PC-9 (cell line): ENCODE measurements at places on chromosomes 13 and 19. TPM values are rescaled to one million over a fixed set of nuclear protein-coding genes. Genes with fewer than 3 reads are reported as not detected.

The ZNF443 gene
- total RNA-seq = 3.3 and 3.5 TPM in 2 replicates

The KLK15 gene
- total RNA-seq = not detected in 2 replicates

GRCh38 chr19:34189917-34190425 lies 17.7 kb downstream of the LSM14A start:
- H3K27ac ChIP-seq = no peak overlapping the region
- no peaks in the 10 kb centered on the region for H3K27me3 ChIP-seq
- H3K36me3 ChIP-seq = peaks cover 17% of the 10 kb centered on the region

The PCDH8 gene
- total RNA-seq = not detected in 2 replicates

The CEACAM4 gene
- total RNA-seq = not detected in 2 replicates

DNA sequence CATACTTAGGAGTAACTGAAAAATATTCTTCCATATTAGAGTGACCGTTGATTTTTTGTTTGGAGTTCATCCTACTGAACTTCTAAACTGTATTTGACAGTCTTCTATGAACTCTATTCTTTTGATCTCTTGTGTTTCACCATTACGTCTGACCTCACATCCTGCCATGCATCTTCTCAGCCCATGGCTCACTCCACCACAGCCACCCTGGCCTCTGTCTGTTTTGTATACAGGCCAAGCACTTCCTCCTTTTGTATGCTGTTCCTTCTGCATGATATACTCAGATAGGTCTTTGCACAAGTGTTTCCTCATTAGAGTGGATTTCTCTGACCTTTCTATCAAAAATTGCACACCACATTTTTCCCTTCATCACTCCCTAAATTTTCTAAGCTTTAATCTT lies 119.9 kb downstream of the MAB21L1 start:
- no peak overlapping the region for H3K4me3 ChIP-seq
- no peak for DNase-seq
- H3K27me3 ChIP-seq = no peaks in the 10 kb centered on the region
- H3K27ac ChIP-seq = no peak overlapping the region
- H3K36me3 ChIP-seq = no peaks in the 10 kb centered on the region

- no peak overlapping the region for H3K27ac ChIP-seq
- H3K4me3 ChIP-seq = no peak overlapping the region
- no peaks in the 10 kb centered on the region for H3K27me3 ChIP-seq
- peaks cover 12% of the 10 kb centered on the region; the same call in 1 of the 2 replicates for H3K4me1 ChIP-seq
- DNase-seq = no peak
Observed at GRCh38 chr13:23671377-23671776, 101.2 kb downstream of the TNFRSF19 start.

The PRR19 gene
- 0.85 and 1.1 TPM in 2 replicates for total RNA-seq

- DNase-seq = no peak
- no peak overlapping the region for H3K4me3 ChIP-seq
- no peak overlapping the region for H3K27ac ChIP-seq
- H3K36me3 ChIP-seq = no peaks in the 10 kb centered on the region
Observed at GRCh38 chr13:75812751-75813181, 176.6 kb downstream of the LMO7 start.

- no peak overlapping the region for H3K4me3 ChIP-seq
- peak; percentile 76 for DNase-seq
- H3K27me3 ChIP-seq = peaks cover 8% of the 10 kb centered on the region; the same call in 1 of the 2 replicates
- H3K4me1 ChIP-seq = peaks cover 21% of the 10 kb centered on the region
Observed at GRCh38 chr19:15562861-15563260, 52.2 kb upstream of the CYP4F8 start.

DNA sequence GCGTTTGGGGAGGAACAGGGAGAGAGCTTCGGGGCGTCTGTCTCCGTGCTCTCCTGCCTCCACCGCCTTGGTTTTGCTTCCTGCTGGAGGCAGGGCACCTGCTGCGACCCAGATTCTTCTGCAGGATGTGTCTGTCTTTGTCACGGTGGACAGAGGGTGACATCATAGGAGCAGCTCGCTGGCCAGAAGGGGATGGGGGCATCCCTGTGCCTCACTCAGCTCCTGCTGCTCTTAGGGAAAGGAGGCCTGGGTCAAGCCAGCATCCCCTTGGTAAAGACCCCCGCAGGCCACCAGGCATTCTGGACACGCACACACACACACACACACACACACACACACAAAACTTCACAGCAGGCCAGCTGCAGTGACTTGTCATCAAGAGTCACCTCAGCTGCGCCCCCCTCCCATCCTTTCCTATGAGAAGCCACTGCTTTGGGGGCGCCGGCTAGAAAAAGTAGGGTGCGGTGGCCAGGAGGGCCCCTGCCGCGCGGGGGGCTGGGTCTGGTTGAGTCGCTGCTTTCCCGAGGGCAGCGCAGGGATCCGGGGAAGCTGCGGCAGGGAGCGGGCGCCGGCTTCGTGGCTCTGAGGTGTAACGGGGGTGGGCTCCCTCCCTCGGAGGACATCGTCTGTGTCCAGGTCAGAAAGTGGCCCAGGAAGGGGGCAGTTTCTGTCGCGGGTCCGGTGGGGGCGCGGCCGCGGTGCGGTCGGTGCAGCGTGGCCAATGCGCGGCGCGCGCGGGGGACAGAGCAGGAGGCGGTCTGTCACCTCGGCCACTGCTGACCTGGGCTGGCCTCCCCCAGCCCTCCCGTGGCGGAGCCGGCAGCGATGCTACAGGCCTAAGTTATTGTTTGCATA lies 15.8 kb upstream of the NPAS1 start:
- no peak overlapping the region for H3K4me3 ChIP-seq
- H3K27ac ChIP-seq = no peak overlapping the region

DNA sequence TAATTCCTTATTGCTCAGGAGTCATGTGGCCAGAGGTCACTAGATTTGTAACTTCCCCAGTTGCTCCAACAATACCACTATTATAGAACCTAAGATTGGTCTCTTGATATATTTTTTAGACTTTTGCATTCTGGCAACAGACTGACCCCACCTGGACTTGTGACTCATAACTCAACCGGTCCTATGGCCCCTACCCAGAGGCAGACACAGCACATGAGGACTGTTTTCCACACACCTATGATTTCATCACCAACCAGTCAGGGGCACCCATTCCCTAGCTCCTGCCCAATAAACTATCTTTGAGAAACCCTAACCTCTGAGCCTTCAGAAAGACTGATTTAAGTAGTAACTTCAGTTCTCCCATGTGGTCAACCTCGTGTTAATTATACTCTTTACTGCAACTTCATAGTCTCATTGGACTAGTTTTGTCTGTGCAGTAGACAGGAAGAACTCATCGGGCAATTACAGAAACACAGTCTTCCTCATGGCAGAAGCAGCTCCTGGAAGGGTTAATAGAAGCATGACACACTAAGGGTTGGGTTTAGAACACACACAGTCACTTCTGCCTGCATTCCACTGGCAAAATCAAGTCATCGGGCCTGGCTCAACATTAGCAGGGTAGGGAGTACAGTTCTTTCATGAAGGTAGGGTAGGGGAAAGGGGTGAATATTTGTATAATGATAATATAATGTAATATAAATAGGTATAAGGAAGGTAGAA lies 251.8 kb downstream of the UQCRFS1 start:
- no peaks in the 10 kb centered on the region for H3K36me3 ChIP-seq
- no peaks in the 10 kb centered on the region for H3K4me1 ChIP-seq
- H3K27ac ChIP-seq = no peak overlapping the region
- H3K4me3 ChIP-seq = no peak overlapping the region
- no peak for DNase-seq

DNA sequence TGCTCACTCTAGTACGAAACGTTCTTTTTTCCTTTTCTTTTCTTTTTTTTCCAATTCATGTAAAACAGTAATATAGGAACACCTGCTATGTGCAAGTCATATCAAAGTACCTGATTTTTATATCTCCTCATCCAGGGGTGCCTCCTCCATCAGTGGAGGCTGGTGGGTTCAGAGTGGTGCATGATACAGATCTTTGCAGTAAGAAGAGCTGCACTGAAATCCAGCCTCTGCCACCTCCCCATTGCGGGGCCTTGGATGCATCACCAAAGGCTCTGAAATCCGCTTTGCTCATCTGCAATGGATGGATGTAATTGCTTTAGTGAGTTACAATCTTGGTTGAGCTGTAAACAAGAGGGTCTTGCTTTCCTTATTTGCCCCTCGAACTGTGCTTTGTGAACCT lies 38.3 kb downstream of the GPR12 start:
- no peak overlapping the region for H3K4me3 ChIP-seq
- H3K27ac ChIP-seq = no peak overlapping the region
- DNase-seq = no peak
- H3K36me3 ChIP-seq = no peaks in the 10 kb centered on the region

The TMEM161A gene
- total RNA-seq = 41.1 and 53.6 TPM in 2 replicates

The DNAAF3 gene
- 51.8 and 76.6 TPM in 2 replicates for total RNA-seq

DNA sequence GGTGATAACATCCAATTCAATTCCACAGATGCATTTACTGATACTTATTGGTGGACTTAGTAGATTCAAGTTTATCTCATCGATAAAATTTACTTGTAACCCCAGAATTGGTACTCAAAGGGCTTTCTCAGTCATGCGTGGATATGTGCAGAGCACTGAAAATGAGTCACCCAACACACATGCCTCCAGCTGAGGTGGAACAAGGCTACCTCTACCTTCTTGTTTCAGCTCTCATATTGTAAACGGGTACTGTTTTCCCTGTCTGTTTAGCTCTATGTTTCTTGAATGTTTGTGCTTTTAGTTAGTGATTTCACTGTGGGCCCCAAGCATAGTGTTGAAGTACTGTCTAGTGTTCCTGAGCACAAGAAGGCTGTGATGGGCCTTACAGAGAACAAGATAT lies 1.5 kb downstream of the LRRC63 start:
- H3K36me3 ChIP-seq = no peaks in the 10 kb centered on the region
- no peak overlapping the region for H3K4me3 ChIP-seq
- no peak overlapping the region for H3K27ac ChIP-seq
- no peak for DNase-seq
- H3K4me1 ChIP-seq = peaks cover 19% of the 10 kb centered on the region; the same call in 1 of the 2 replicates

The ZNF616 gene
- 9.9 and 12.6 TPM in 2 replicates for total RNA-seq

The PGLYRP1 gene
- not detected in 2 replicates for total RNA-seq

DNA sequence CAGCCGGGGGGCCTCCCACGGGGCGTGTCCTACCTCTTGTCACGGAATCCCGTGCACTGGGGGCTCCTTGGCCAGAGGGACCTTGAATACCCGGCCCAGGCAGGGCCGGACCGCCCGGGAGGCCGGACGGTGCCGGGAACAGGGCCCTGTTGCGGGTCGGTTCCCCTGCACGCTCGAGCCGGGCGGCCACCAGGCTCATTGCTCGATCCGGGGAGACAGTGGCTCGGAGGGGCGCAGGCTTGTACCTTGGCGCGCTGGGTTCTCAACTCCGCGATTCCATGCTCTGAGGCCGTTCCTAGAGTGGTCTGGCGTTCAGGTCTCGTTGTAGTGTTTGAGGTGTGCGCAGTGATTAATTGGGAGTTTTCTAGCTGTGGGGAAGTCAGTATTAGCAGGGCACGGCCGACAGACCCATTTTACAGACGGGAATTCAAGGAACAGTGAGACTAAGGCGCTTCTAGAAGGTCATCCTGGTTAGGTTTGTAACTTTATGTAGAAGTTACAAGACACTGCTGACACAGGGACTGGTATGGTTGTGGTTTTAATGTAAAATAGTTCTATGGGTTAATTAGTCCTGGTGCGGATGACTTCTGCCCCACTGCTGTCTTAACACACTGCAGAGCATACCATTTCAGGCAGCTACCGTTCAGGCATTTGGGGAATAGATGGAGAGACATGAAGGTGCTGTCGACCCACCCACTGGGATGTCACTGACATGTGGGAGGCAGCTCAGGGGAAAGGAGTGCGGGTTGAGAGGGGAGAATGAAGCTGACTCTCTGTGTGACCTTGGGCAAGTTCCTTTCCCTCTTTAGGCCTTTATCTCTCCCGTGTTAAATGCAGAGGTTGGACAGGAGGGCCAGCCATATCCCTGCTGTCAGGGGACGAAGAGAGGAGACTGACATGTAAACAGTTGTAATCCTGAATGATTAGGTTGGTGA lies 592 bp downstream of the CLPTM1 start:
- no peak overlapping the region for H3K27ac ChIP-seq
- peaks cover 20% of the 10 kb centered on the region for H3K4me1 ChIP-seq
- peak overlapping the region; percentile 89 for H3K4me3 ChIP-seq
- DNase-seq = no peak
- H3K27me3 ChIP-seq = no peaks in the 10 kb centered on the region

DNA sequence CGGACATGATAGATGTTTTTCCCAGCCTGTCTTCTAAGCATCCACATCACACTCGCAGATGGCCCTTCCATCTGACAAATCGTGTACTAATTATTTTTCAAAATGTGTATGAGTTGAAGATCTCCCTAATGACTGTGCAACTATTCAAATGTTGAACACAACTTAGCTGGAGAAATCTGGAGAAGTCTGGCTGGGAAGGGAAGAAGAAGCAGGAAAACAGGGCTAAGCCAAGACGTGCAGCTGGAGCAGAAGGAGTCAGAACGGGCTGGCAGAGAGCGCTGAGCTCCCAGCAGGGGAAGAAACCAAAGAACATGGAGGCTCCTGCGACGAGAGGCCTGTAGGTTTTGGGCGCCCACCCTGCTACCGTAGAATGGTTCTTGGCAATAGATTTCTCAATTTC lies 13.2 kb upstream of the LATS2 start:
- H3K27ac ChIP-seq = no peak overlapping the region
- H3K4me1 ChIP-seq = peaks cover 34% of the 10 kb centered on the region
- no peaks in the 10 kb centered on the region for H3K36me3 ChIP-seq

DNA sequence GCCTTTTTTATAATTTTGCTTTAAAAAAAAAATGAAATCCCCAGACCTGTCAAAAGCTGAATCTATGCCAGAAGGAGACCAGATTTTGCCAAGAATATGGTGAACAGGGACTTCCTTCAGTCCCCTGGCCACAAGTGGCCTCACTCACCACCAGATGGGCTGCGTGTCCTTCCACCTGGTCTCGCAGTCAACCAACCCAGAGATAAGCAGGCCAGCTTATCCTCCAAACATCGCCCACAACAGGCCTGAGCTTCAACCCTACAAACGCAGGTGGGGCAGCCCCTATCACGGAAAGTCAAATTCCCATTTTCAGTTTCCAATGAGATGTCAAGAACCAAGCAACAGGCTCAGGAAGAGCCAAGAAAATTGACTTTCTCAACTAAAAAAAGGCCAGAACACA lies 30.5 kb downstream of the STK24 start:
- 0 out of 2 replicates have a peak, but pooled peaks cover 13% of the 10 kb centered on the region for H3K36me3 ChIP-seq
- no peaks in the 10 kb centered on the region for H3K27me3 ChIP-seq
- H3K4me3 ChIP-seq = no peak overlapping the region
- peak overlapping the region; percentile 42 for H3K27ac ChIP-seq

- no peak for DNase-seq
- no peaks in the 10 kb centered on the region for H3K4me1 ChIP-seq
- no peaks in the 10 kb centered on the region for H3K27me3 ChIP-seq
- no peaks in the 10 kb centered on the region for H3K36me3 ChIP-seq
- H3K27ac ChIP-seq = no peak overlapping the region
Observed at GRCh38 chr19:4228765-4229178, 551 bp upstream of the EBI3 start.

GRCh38 chr19:42086770-42087550 lies 11.0 kb downstream of the ZNF574 start:
- H3K27me3 ChIP-seq = no peaks in the 10 kb centered on the region
- no peaks in the 10 kb centered on the region for H3K36me3 ChIP-seq
- DNase-seq = no peak

DNA sequence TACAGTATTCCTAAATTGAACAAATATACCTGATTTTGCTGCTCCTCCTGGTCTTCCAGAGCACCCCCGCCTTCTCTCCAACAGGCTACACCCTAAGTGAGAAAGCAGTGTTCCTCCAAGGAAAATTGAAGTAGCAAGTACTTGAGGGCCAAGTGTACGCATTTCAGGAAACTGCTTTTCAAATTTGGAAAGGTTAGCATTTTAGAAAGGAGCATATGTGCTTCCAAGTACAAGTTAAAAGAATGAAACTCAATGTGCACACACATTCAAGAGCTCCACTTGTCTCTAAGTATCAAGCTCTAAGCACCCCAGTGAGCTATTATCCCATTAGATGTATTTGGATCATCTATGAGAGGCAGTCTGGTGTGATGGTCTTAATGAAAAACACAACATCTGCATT lies 25.8 kb downstream of the LHFPL6 start:
- no peak overlapping the region for H3K4me3 ChIP-seq
- H3K36me3 ChIP-seq = no peaks in the 10 kb centered on the region
- H3K27ac ChIP-seq = no peak overlapping the region
